ENCODE measurements at places on chromosomes 12 and 14. TPM values are rescaled to one million over a fixed set of nuclear protein-coding genes. Genes with fewer than 3 reads are reported as not detected.

- no peak for DNase-seq
Measured at GRCh38 chr14:102035914-102036313, 50.9 kb downstream of the HSP90AA1 start.

DNA sequence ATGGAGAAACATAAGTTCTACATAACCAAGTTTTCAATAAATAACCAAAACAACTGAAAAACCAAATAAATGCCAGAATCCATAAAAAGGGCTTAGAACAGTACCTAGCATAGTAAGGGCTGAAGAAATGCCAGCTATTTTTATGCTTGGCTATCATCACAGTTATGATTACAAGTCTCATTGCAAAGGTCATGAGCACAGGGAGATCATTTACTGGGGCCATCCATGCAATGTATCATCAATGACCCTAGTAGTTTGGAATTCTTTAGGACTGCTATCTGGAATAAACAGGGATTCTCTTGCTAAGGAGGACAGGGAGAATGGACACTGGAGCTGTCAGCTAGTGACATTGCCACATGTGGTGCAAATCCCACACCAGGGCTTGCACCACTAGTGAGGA is 92.5 kb upstream of the NAP1L1 start:
- no peak for DNase-seq

DNA sequence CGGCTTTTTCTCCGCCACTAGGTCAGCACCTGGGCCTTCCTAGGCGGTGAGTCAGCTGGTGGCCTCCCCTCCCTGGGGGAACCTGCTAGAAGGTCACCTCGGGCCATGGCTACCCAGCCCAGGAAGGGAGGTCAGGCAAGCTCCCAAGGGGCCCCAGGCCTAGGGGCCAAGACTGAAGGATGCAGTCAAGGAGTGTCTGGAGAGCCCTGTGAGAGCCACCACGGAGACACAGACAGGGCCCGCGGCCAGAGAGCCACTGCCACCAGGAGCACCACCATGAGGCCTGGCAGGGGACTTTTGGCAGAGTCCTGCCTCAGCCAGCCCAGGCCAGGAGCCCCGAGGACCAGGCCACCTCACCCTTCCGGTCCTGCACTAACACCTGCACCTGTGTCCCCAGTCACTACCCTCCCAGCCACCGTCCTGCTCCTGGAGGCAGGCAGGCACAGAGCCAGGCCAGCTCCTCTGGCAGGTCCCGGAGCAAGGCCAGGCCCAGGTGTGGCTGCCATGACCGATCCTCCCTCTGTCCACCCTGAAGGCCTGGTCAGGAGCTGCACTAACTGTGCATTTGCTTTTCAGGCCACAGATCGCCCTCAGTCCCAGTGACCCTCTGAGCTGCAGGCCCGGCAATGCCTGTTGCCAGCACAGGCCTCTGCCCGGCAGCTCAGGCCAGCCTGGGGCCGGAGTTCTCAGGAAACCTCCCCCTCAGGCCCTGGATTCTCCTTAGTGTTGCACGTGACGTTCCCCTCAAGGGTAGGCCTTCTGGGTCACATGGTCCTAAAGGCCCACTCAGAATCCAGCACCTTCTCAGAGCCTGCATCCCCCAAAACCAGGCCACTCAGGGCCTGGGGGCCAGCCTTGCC is 6.9 kb downstream of the PHETA1 start:
- DNase-seq: no peak

GRCh38 chr12:111024205-111024801 is 103.9 kb upstream of the MYL2 start:
- peak; percentile 29 for DNase-seq

DNA sequence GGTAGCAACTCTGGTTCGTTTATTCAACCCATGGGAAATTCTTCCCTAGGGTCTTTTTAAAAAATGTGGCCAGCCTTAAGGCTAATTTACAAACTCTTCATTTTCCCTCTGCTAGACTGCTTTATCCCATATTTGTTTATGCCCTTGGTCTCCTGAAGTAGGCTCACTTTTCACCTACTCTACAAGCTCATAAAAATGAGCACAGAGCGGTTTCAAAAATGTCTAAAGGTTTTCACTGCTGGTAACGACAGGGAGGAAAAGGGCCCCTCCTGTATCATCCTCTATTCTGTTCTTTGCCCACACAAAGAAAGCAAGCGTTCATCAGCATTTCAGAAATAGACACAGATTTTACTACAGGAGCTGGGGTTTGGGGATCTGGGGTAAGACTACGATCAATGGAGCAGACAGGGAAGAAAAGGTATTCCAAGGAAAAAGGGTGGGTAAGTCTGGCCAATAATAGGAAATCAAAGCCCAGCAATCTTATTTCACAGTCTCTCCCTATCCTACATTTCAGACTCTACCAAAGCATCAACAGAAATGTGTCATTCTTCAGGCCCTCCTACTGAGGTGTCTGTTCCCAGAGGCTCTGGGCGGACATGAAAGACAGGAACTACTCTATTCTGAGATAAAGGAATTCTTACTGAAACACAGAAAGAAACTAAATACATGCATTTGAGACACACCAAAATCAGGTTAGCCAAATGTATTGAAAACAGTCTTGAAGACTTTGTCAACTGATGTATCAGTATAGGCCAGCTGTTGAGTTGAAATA is 86.4 kb downstream of the SPPL3 start:
- DNase-seq: no peak

- no peak for DNase-seq
Measured at GRCh38 chr12:7666595-7666994, 887 bp upstream of the APOBEC1 start.

Gene TROAP
- polyA plus RNA-seq: 22.4 TPM

Gene OR4E2
- not detected for polyA plus RNA-seq
